ENCODE measurements at places on chromosomes 16 and 17.

DNA sequence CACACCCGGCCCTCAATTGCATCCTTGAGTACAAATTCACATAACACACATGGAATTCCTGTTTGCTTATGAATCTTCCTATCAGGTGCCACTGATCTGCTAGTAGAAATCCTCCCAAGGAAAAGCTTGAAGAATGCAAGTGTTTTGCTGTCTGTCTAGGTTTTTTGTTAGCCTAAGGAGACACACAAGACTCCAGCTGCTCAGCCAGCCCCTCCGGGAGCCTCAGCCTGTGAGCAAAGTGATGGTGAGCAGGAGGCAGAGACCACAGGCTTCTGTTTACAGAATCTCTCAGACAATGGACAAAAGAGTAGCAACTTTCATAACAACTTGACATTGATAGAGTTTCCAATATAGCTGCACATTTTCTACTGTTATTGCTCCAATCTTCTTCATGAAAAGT is 18.4 kb upstream of the PRKCA start:
- DNase-seq = no peak

GRCh38 chr16:75193265-75193650 is 13.7 kb downstream of the CTRB2 start:
- no peak for DNase-seq

DNA sequence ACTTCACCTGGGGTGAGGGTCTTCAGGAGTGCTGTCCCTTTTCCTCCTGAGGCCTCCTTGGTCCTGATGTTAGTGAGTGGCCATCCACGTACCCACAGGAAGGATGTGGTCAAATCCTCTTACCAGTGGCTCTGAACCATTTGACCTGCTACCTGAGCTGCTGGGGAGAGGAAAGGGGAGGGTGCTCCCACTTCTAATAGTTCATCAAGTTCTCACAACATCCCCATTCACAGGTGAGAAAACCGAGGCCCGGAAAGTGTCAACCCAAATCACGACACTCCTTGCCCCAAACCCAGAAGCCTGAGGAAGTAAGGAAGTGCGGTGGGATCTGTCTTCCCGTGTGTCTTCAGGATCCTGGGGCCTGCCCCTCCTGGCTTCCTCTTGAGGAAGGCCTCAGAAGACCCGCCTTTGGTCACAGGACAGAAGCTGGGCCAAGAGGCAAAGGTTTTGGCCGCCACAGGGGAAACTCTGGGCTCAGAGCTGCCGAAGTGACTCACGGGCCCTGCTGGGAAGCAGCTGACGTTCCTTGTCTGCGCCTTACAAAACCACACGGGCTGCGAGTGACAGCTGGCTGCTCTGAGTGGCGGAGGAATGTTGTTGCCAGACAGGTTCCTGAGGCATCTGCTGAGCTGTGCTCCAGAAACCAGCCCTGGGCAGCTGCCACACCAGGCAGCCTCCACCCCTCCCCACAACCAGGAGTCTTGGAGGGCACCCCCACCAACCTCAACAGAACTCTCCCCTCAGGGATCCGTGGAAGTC is 13.9 kb upstream of the KIFC3 start:
- DNase-seq = peak; percentile 91

DNA sequence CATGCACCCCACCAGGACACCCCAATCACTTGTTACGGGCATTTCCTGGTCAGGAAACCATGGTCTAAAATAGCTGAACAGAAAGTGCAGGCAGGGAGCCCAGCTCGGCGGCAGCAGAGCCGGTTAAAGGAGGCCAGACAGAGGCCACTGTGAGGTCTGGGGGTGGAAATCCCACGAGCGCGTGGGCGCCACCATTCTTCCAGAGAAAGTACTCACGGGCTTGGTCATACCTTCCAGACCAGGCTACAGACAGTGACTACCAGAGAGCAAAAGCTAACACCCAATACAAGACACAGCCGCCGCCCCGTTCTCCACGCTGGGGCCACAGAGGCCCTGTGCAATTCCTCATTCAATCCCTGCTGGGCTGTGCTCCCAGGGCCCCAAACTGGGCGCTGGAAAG is 11.9 kb downstream of the CEP131 start:
- no peak for DNase-seq

DNA sequence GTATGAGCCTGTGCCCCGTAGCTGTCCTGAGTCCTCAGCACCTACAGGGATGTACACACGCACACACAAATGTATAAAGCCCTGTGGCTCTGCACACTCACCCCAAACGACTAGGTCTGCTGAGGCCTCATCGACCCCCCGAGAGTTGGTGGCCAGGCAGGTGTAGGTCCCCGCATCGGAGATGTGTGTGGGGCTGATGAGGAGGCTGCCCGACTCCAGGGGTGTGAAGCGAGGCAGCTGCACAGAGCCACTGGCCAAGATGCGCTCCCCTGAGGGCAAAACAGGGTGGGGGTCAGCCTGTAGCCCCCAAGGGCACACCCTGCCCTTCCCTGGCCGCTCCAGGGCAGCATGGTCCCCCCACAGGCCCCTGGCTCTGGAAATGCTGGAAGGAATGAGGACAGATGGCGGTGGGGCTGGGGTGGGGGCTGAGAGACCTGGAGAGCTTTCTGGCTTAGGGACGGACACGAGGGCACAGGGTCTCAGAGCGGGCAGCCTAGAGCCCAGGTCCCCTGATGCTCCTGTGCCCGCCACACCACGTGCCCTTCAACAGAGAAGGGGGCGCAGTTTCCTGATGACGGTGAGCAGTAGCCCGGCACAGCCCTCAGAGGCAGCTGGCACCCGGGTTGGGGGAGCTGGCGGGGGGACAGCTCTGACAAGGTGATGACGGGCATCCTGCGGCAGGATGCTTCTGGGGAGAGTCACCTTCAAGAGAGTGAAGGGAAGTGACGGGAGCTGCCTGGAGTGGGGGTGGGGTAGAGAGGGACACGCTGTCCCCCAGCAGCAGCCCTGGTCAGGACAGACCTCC is 119.8 kb upstream of the CDC42EP4 start:
- no peak for DNase-seq

DNA sequence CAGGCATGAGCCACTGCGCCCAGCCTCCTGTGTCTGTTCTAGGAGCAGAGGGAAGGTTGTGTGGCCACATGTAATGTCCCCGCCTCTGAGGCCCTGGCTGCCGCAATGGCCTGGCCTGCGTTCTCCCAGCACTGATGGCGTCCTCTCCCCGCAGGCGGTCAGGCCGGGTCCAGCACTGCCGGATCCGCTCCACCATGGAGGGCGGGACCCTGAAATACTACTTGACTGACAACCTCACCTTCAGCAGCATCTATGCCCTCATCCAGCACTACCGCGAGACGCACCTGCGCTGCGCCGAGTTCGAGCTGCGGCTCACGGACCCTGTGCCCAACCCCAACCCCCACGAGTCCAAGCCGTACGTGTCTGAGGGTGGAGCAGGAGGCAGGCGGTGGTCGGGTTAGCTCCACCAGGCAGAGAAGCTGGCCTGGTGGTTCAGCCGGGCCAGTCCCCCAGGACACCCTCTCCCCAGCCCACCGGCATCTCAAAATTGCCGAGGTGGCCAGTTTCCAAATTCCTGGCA is 100.8 kb downstream of the SDR42E1 start:
- DNase-seq = no peak

GRCh38 chr16:53080345-53081031 is 25.7 kb downstream of the CHD9 start:
- peak; percentile 89 for DNase-seq

GRCh38 chr17:1541367-1541904 is 21.2 kb downstream of the PITPNA start:
- DNase-seq = no peak

DNA sequence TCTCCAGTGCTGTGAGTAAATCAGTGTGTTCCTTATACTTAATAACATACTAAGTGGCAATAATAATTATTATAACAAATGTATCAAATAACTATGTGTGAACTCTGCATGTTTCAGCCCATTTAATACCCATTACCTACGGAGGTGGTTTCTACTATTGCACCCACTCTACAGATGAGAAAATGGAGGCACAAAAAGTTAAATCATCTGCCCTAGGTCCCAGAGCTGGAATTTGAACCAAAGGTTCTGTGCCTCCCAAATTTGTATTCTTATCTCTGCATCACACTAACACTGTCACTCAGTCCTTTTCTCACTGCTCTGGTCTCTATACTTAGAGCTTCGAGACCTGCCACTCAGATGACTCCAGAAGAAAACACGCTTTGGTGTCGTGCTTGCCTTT is 417.0 kb downstream of the MAF start:
- no peak for DNase-seq

DNA sequence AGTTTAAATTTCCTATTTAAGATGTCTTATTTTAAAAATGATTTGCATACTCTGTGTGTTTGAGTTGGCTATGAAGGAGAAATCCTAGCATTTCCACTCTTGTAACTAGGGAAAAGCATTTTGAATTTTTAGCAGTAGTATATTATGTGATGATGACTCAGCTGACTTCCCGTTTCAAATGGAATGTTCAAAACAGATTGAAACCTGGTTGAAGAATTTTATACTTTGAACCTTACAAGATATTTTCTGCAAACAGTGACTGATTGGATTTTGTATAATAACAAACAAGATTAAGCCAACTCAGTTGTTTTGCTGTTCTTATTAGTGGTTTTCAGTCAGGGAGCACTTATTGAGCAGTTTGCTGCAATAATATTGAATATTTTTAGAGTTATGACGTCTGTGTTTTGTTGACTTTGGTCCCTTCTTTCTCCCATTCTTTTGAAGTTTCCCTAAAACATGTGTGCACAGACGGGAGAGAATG is 8.0 kb downstream of the TNRC6A start:
- peak; percentile 74 for DNase-seq

- DNase-seq = peak; percentile 86
These were observed 471.6 kb downstream of the SOX9 start for GRCh38 chr17:72592242-72592966.

DNA sequence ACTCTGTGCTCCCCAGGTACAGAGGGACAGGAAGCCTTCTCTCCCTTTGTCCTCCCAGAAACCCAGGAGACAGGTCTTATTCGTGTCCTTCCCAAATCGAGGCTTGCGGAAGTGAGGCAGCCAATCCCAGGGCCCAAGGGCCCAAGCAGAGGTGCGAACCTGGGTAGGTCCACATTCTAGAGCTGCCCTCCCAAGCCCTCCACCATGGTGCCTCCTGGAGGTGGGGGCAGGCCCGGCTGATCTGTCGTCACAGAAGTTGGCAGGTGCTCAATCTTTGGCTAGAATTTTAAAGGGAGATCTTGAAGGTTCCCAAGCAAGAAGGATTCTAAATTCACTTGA is 21.5 kb downstream of the MRC2 start:
- DNase-seq = no peak

GRCh38 chr17:55314061-55314783 is 49.5 kb downstream of the HLF start:
- DNase-seq = no peak

- no peak for DNase-seq
These were observed 358.8 kb upstream of the CCL2 start for GRCh38 chr17:33896263-33896662.

DNA sequence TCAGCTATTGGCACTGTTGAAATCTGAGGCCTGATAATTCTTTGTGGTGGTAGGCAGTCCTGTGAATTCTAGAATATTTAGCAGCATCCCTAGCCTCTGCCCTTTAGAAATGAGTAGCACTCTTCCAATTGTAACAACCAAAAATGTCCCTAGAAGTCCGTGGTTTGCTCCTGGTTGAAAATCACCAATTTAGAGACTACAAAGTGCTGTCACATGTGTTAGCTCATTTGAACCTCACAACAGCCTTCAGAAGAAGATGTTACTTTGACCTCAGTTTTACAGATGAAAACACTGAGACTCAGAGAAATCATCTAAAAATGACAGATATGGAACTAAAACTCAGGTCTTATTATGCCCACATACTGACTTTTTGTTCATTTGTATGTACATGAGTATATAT is 103.2 kb downstream of the TANC2 start:
- DNase-seq = no peak

DNA sequence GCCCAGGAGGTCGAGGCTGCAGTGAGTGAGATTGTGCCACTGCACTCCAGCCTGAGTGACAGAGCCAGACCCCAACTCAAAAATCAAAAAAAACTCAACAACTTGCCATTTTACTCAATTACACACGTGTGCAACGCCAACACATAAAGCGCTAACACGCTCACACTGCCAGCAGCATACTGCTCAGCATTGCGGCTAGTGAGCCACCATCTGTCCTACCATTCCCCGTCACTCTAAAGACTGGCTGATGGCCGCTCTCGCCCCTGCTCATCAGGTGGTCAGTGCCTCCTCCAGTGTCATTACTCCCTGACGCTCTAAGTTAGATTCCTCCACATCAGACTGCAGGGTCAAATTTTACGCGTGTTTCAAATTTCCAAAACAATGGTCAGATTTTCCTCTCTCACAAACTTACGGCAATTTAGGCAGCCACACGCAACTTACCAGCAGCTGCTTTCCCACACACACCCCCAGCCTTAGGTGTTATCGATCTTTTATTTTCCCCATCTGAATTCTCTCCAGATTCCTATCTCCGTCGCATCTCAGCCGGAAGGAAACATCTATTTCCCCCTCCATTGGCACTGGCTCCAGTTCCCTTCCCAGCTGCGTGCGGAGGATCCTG is 240.8 kb downstream of the C16orf95 start:
- no peak for DNase-seq

- no peak for DNase-seq
These were observed 146.8 kb downstream of the CLEC16A start for GRCh38 chr16:11091021-11091785.

- no peak for DNase-seq
These were observed 84.7 kb upstream of the BRD7 start for GRCh38 chr16:50453446-50453845.

DNA sequence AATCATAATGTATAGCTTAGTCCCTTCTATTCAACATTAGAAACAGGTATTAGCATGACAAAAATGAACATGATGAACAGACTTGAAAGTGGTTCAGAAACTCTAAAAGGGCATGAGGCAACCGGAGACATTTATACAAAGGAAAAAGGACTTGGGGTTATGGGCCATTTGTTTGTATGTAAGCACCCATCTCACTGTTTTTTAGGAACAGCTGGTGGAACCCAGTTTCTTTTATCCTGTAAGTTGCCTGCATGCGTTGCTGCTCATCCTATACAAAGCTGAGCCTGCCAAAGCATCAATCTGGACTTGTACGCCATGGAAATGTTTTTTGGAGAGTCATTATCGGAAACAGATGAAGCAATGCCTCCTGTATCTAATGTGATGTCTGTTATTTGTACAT is 72.3 kb upstream of the NACA2 start:
- no peak for DNase-seq

DNA sequence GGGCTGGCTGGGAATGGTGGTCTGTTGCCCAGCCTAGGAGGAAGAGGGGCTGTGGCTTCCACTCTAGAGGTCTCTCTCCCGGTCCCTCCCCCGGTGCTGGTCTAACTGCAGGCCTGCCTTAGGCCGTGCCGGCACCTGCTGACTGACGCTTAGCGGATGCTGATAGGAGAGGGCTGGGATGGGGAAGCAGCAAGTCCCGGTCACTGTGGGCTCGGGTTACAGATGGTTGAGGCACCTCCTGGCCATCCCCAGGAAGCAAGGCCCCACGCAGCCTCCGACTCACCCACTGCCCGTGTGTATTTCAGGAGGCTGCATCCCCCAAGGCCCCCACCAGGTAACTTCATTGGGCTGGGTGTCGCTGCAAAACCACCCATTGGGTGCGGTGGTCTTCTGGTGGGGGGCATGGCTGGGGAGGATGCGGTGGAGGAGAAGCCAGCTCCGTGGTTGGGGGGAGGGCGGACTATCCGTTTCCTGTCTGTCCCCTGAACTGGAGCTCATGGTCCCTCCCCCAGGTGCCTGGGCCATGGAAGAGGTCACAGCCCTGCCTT is 278.9 kb downstream of the SEC14L1 start:
- DNase-seq = no peak

GRCh38 chr17:78206298-78206697 is 7.8 kb upstream of the BIRC5 start:
- DNase-seq = no peak

- DNase-seq = peak; percentile 88
These were observed 42.3 kb downstream of the FZD2 start for GRCh38 chr17:44599298-44600175.

- no peak for DNase-seq
These were observed 7.0 kb upstream of the CBFA2T3 start for GRCh38 chr16:88983771-88984687.

All from fibroblast of skin of back (primary cell).